Stimulated activated CD4-positive, alpha-beta T cell treated with anti-CD3 and anti-CD28 coated beads, Interleukin-4, amount 100 ng/mL, for 24 hours (primary cell): ENCODE measurements at places on chromosomes 4 and X.

GRCh38 chr4:29051381-29051965 lies 1668.7 kb upstream of the PCDH7 start:
- DNase-seq: no peak

DNA sequence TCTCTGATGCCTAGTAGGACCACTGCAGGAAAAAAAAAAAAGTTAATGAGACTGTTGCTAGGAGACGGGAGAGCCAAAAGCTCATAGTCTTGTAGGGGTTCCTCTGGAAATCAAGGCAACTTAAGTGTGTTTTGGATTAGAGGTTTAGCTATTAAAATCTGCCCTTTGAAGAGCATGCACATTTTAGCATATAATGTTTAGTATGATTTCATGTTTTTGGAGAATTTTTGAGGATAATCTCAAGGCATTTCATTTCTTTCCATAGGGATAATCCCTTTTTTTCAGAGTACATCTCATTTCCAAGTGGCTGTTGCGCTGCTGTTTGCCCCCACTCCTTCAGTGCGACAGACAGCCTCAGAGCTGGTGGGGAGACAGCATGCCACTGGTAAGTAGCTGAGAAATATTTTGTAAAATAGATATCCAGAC lies at the start of gene LINC00632:
LINC00632 (plus strand) TSS at position 339 of the 426 bp plus-strand sequence.
- DNase-seq: no peak

DNA sequence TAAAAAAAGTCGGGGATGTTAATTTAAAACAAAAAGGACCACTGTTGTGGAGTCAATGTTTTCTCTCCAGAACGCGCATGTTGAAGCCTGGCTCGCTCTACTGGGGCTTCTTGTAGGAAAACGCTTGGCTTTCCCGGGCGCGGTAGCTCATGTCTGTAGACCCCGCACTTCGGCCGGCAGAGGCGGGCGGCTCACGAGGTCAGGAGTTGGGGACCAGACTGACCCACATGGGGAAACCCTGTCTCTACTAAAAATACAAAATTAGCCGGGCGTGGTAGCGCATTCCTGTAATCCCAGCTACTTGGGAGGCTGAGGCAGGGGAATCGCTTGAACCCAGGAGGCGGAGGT lies 15.6 kb downstream of the NELFA start:
- DNase-seq: no peak

- peak; percentile 9 for DNase-seq
Measured at GRCh38 chr4:109803924-109804571, 2.2 kb upstream of the CFI start.

- no peak for DNase-seq
Measured at GRCh38 chr4:76550966-76551780, 116.1 kb downstream of the SHROOM3 start.

GRCh38 chr4:14446904-14447303 lies 555.4 kb upstream of the CPEB2 start:
- no peak for DNase-seq

- DNase-seq: no peak
Measured at GRCh38 chrX:47351706-47352105, 18.7 kb upstream of the ZNF157 start.

- DNase-seq: no peak
Measured at GRCh38 chrX:47420265-47420664, 49.9 kb downstream of the ZNF157 start.

DNA sequence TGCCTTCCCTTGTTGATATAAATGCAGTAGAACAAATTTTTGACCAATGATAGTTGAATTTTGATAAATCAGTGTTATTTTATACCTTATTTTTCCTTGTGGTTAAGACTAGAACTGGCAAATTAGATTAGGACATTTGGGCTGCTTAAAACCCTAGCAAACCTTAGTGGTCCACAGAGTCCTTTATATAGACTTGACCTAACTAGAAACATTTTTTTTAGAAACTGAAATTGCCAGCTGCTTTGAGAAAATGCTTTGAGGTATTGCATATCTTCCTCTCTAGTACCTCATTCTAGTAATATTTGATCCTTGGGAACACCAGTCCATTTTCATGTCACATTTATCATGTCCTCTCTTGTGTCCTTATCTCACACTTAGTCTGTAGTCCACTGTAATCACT lies 580.3 kb downstream of the FSTL5 start:
- DNase-seq: no peak

- no peak for DNase-seq
Measured at GRCh38 chr4:29002151-29002550, 1718.0 kb upstream of the PCDH7 start.

DNA sequence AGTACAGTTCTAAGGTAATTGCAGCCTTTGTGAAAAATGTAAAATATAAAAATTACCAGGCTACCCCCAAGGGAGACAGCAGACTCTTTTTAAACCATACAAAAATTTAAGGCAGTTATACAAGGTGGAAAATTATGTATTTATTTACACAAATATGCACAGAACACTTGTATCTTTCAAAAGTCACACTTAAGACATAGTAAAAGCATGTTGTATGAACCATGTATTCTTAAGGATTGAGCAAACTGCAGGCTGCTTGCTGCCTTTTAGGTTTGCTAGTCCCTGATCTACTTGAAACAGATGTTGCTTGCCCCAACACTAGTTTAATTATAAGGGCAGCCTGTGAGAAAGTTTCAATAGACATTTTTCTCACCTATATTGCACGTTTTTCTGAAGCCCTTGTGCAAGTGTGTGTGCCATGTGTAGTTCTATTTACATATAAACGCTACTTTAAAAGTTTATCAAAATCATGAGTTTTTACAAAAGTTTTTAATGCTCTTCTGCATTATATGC lies 72.8 kb downstream of the PRSS12 start:
- no peak for DNase-seq

- no peak for DNase-seq
Measured at GRCh38 chrX:103830848-103831247, 1.2 kb downstream of the RAB9B start.

DNA sequence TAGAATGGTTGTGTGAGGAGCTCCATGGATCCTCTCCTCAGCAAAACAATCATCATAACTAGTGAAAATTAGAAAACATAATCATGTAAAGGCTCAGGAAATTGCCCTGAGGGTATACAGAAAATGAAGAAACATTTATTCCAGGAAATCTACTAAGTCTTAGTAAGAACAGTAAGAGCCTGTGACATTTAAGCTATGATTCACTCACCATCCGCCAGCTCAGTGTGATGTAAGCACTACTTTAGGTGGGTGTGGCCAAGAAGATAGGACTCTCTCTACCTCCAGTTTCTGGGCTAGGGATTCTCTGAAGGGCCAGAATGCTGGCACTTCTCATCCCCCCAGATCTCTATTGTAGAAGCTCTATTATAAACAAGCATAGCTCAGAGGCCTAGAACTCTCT lies 147.5 kb downstream of the DLG3 start:
- DNase-seq: peak; percentile 16

DNA sequence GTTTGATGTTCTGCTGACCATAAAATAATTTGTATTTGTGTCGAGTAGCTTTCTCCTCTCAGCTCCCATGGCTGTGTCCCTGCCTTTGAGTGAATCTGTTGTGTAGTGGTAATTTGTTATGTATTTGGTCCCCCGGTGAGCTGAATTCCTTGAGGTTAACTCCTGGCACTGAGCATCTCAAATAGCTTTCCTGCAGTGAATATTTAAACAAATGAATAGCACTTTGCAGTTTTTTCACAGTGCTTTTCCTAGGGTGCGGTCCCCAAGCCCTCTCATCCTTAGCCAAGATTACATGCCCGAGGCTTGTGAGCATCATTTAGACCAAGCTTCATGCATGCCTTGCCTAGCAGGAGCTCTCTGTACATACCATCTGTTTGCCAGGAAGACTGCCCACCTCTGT lies 74.2 kb downstream of the CLDN34 start:
- DNase-seq: no peak

GRCh38 chr4:146959692-146960091 lies 14.0 kb upstream of the TTC29 start:
- DNase-seq: no peak

GRCh38 chrX:109357706-109358105 lies 124.2 kb downstream of the GUCY2F start:
- DNase-seq: no peak

- DNase-seq: no peak
Measured at GRCh38 chr4:139633195-139633594, 32.4 kb upstream of the MGST2 start.

GRCh38 chr4:11397819-11398610 lies 30.7 kb downstream of the HS3ST1 start:
- no peak for DNase-seq

DNA sequence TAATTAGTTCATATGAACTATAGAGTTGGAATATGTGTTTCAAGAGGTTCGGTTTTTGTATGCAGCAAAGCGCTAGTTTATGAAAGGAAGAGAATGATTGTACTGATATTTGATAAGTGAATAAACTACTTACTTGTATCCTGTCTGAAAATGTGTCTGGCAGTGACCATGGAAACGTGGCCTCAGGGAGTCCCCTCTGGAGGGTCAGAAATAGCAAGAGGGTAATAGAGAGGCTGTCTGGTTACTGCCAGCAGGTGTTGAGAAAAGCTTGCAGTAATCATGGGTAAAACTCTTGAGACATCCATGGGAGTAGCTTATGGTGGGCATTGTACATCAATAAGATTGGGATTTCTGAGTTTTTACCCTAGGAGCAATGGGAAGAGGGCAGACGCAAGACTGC lies 77.1 kb downstream of the DCLK2 start:
- no peak for DNase-seq

DNA sequence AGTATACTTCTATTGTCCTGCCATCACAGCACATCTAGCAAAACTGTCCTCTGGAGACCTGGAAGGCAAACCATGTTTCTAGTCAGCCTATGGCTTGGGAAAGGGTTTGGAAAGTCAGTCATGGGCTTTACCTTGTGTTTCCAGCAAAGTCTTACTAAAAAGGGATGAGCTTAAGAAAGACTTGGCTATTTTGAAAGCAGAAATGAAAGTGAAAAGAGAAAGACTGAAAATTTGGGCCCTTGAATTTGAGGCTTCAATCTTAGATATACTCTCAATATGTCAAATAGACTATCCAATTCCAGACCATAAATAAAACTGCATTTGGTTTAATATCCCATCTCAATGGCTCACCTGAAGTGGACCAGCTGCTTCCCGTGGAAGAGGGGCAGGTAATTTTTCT lies 127.9 kb downstream of the ZNF330 start:
- DNase-seq: no peak

DNA sequence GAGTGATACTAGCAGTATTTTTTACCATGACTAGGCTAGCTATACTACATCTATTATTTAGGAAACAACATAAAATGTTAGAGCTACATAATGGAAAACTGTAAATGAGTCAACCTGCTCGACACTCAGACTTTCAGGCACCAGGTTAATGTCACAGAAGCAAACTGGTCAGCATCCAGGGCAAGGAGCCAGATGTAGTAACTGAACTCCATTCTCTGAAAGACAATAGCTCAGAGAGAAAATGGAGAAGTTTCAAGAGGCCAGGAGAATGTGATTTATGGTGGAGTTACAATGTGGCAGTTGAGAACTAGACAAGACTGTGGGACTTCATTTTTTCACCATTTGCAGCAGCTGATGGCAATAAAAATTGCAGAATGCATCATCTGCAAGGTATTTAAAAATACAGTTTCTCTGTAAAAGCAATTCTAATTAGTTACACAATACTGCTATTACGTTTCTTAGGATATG lies 342.7 kb upstream of the PABPC4L start:
- no peak for DNase-seq

- no peak for DNase-seq
Measured at GRCh38 chrX:47645530-47645929, 4.8 kb downstream of the ELK1 start.

DNA sequence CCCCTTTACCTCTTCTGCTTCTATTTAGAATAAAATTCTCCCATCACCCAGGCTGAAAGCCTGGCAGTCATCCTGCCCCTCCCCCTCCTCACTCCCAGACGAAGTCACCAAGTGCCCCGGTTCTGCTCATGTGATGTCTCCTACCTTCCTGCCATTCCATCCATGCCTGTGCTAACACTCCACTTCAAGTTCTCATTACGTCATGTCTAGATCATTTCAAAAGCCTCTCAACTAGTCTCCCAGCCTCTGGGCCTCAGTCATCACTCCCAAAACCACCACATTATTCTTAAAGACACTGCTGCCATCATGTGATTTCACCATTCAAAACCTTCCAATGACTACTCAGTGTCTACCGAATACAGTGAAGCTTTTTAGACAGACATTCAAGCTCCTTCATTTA lies 17.2 kb upstream of the HOPX start:
- DNase-seq: no peak

- no peak for DNase-seq
Measured at GRCh38 chr4:83552924-83553323, 17.0 kb downstream of the GPAT3 start.

DNA sequence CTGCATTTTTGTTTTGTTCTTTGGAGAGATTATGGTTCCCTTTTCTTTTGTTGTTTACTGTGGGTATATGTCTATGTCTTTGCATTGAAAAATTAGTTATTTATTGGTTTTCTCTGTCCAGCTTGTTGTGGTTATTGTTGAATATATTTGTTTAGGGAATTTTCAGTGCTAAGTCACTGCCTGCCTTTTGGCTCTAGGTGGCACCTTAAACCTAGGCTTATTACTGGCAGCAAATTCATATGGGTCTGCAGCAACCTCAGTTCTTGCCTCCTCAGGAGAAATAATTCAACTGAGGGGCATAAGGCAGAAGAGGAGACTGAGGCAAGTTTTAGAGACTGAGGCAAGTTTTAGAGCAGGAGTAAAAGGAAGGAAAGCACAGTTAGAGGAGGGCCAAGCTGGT lies 1157.3 kb upstream of the AGA start:
- no peak for DNase-seq

- no peak for DNase-seq
Measured at GRCh38 chrX:1502853-1503252, 34.1 kb downstream of the P2RY8 start.

DNA sequence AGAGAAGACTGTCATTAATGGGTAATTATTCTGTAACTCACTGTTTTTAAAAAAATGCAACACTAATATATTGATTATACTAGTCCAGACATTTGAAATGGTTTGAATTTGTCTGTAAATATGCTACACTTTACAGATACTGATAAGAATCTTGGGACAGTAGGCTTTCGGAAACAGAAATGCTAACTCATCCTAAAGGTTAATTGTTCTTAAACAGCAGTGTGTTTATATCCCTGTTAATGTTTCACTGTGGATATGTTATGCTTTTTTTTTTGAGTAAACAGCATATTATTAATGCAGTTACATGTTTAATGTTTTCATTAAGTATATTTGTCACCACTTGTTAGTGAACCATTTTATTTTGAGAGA lies 31.4 kb downstream of the EXOC1 start:
- DNase-seq: no peak

GRCh38 chrX:9362363-9362928 lies 102.4 kb upstream of the TBL1X start:
- DNase-seq: no peak

- no peak for DNase-seq
Measured at GRCh38 chrX:103774070-103774642, 2.5 kb upstream of the PLP1 start.

GRCh38 chr4:53059256-53059655 lies 197.1 kb downstream of the RASL11B start:
- no peak for DNase-seq

- DNase-seq: no peak
Measured at GRCh38 chrX:109830704-109831206, 97.7 kb upstream of the ACSL4 start.

- DNase-seq: no peak
Measured at GRCh38 chr4:51851090-51851936, 8.4 kb downstream of the DCUN1D4 start.

GRCh38 chr4:184274286-184274951 lies 56.7 kb upstream of the ENPP6 start:
- DNase-seq: no peak
